Stimulated activated CD8-positive, alpha-beta memory T cell treated with anti-CD3 and anti-CD28 coated beads, Interleukin-12 subunit alpha, Interleukin-12 subunit beta, amount 100 ng/mL, for 4 hours (primary cell): ENCODE measurements at places on chromosomes 2 and 18.

GRCh38 chr2:200397785-200398184 is 91.3 kb downstream of the SPATS2L start:
- no peak for DNase-seq

DNA sequence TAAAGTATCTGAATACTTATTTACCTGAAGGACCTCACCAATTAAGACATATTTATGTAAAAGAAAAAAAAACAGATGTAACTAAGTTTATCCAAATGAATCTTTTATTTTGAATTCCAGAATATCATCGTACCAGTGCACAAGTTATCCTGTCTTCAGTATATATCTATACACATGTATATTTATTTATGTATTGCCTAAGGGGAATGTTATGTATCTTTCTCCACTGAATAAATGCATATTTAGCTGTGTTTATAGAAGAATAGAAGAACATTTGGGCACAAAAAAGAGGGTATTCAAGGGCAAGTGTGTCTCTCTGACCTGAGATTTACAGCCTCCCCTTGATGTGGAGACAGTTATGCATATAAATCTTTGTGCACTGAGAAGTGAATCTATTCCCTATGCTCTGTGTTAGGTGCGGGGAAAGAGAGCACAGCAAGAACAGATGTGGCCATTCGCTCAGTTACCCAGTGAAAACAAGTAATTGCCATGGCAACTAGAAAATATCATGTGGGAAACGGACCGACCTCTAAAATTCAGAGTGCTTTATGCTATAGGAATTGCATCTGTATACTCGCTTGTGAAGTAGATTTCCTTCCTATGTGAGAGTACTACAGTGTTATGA is 39.5 kb upstream of the ASXL3 start:
- DNase-seq = no peak

DNA sequence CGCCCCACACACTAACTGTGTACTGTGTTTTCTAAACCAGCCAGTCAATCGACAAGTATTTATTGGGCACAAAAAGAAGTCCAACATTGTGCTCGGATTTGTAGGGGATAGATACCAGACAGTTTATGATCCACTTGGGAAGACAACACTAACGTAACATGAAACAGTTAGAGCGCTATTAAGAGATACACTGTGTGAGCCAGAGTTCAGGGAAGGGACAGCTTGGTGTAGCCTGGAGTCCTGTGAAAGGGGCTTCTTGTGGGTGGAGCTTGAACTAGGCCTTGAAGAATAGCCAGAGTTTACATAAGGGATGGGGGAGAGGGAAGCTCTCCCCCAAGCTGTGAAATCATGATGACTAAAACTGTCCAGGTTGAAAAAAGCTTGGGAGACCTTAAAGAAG is 176.4 kb upstream of the TCF4 start:
- no peak for DNase-seq

DNA sequence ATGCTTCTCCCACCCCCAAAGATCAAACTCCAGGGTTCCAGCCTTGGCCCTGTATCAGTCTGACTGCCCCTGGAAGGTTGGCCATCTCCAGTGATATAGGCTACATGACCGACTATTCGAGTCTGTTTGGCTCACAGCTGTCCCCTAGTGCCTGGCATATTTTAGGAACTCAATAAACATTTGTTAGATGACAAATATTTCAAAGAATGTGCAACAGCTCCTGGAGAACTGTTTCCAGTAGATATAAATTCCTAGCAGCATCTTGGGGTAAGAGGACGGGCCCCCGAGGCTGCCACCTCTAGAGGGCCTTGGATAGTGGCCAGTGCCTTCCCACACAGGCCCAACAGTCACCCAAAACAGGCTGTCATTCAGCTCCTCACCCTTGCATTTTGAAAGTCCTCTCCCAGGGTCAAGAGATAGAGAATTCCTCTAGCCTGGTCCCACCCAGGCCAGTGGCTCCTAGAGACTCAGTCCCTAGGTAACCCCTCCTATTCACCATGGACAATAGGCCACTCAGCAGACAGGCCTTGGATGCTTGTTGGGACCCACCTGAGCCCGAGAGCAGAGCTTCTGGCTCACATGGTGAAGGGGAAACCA is 45.1 kb upstream of the ATP6V1B1 start:
- no peak for DNase-seq

DNA sequence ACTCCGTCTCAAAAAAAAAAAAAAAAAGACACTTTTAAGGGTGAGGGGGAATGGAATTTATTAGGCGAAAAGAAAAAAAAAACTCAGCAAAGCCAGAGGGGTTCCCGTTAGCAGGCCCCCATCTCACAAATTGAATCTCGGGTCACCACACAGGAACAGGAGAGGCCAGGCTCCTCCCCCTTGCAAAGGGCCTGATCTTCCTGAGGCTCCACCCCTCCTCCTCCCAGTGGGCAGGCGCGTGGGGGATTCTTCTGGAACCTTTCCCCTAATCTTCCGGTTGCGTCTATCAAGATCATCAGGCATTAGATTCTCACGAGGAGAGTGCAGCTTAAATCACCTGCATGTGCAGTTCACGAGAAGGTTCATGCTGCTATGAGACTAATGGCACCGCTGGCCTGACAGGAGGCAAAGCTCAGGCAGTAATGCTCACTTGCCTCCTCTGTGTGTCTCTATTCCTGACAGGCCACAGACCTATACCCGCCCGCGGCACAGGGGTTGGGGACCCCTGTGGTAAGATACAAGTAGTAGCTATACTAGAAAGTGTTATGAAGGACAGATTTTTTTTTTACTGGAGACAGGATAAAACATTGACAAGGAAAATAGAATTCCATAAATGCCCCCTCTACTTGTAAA is 45.8 kb downstream of the TAF4B start:
- no peak for DNase-seq

- DNase-seq = no peak
Measured at GRCh38 chr18:46676182-46676835, 19.3 kb upstream of the LOXHD1 start.

GRCh38 chr18:30288662-30289414 is 753.7 kb downstream of the DSC3 start:
- DNase-seq = no peak

GRCh38 chr2:218386505-218387368 is 4.7 kb downstream of the SLC11A1 start:
- no peak for DNase-seq

DNA sequence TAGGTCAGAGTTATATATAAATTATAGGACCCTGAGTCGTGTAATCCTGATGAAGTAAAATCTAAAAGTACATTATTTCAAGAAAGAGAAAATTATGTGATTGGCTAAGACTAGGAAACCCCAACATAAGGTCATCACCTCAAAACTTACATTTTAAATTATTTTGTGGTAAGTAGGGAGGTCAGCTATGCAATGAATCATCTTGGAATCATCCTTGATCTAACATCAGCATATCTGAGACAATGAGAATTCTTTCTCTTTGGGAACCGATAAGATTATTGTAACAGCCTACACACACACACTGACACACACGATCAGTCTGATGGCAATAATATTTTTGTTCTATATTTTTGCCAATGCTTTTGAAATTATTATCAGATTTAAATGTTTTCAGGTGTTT is 904.8 kb upstream of the CHAC2 start:
- DNase-seq = no peak
